ENCODE measurements at places on chromosomes 5 and 9.
A peak's percentile ranks its signal among the peaks of the same experiment; 100 is the strongest.

DNA sequence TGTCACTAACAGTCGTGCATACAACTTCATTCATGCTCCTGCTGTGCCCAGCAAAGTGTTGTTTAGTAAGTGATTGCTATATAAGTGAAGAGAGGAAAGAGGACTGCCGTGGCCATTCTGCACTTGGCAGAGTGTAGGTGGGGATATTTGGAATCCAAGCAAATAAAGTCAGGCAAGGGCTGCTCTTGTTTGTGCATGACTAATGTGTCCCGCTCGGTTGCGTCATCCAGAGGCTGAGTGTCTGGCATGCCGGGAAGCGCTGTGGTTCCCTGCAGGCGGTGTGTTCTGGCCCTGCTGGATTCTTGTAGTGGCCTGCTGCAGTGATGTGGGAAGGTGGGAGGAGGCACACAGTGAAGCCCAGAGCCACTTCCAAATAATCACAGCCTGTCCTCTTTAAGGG, 136.9 kb upstream of the ANKH start:
- DNase-seq: no peak

DNA sequence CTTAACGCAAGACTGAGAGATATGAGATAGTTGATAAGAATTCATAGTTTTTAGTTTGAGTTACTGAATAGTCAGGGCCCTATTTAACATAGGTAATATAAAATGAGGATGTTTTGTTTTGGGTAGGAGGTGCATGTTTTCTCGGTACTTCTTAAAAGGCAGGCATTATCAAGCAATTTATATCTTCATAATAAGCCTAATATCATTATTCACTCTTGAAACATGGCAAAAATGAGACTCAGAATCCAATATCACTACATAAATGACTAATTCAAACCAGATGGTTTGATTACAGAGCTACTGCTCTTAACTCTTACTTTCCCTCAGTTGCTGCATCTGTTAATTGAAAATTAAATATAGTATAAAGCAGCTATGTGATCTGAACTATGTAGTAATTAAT, 2038.7 kb downstream of the EFNA5 start:
- no peak for DNase-seq

GRCh38 chr5:92635001-92635461, 946.0 kb downstream of the NR2F1-AS1 start:
- DNase-seq: no peak

- no peak for DNase-seq
These were observed 226.1 kb downstream of the DTWD2 start for GRCh38 chr5:118762291-118762690.

DNA sequence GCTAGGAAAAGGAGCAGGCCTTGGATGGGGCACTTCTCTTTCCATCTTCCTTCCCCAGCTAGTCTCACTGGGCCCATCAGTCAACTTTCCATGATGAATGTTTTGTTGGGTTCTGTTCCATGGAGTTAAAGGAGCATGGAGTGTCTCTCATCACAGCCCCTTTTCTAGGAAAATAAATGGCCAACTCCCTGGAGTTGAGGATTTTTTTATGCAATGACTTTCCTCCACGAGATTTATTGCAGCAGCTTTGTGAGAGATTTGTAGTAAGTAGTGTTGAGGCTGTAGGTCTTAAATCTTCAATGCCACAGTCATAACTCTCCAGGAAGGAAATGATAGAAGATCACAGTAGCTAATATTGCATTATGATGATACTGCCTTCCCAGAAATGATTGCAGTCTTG, 45.6 kb upstream of the SLC44A1 start:
- DNase-seq: no peak

DNA sequence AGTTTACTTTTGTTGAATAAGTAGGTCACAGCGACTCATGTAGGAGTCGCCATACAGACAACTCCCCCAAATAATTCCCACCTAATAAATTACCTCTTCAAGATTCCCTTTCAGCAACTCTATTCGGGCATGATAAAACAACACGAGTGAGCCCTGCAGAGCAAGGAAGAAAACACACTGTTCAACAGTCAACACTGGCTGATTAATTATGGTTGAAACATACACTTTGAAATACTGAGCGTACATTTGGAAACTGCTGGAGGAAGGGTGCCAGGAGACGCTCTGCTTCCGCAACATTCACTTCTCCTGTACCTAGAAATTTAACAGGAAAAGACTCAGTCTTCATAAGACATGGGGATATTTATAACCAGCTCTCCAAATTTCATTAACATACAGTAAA, 117.5 kb downstream of the TTC39B start:
- DNase-seq: no peak

GRCh38 chr9:121851641-121852091, 200.2 kb downstream of the DAB2IP start:
- DNase-seq: no peak

DNA sequence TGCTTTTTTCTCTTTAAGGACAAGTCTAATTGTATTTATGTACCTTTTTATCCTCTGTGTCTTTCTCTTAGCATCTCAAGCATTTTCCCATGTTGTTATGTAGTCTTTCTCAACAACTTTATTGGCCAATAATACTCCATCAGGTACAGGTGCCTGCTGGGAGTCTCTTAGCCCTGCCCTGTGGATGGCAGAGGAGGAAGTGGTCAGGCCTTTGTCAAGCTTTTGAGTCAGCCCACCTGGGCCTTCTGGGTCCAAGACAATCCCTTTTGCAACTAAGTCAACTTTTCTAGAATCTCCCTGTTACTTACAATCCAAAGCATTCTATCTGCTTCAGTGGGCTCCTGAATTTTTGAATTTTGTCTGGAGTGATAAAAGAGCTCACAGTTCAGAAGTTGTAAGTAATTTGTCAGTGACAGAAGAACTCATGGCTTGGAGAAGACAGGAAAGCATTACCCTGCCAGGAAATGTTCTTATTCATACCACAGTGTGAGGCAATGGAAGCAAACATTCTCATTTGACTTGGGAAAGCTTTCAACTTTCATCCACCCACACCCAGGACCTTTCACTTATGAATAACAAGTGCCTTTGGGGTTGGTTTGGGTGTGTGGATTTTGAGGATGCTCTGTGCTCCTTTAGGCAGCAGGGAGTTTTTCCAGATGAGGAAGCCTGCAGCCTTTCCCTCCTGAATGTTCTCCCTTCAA, 200.0 kb upstream of the S1PR3 start:
- DNase-seq: no peak

GRCh38 chr5:2038321-2039179, 155.8 kb upstream of the IRX4 start:
- DNase-seq: peak; percentile 59

- no peak for DNase-seq
These were observed 144.6 kb upstream of the OTULINL start for GRCh38 chr5:14436801-14437542.

- peak; percentile 64 for DNase-seq
These were observed 974 bp downstream of the C9orf40 start for GRCh38 chr9:74951725-74952151.

- DNase-seq: no peak
These were observed 107.1 kb downstream of the PALM2AKAP2 start for GRCh38 chr9:109887079-109887478.

DNA sequence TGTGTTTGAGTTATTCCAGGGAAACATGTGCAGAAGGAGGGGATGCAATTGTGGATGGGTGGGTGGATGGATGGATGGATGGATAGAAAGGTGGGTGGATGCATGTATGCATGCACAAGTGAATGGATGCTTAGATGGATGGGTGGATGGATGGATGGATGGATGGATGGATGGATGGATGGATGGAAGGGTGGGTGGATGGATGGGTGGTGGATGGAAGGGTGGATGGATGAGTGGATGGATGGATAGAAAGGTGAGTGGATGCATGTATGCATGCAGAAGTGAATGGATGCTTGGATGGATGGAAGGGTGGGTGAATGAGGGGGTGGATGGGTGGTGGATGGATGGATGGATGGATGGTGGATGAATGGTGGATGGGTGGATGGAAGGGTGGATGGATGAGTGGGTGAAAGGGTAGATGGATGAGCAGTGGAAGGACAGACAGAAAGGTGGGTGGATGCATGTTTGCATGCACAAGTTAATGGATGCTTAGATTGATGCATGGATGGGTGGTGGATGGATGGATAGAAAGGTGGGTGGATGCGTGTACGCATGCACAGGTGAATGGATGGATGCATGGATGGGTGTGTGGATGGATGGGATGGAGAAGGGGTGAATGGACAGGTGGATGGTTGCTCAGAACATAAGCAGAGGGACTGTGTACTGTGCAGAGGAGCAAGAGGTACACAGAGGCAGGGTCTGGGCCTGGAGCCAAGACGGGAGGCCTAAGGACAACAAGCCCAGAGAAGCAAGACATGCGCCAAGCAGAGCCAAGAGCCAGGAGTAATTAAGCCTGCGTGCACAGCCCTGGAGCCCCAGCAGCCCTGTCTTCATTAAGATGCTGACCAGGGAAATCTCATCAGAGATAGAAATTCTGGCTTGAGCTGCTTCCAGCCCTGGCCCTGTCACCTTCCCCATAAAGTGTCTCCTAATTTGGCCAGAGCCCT, 84.6 kb upstream of the PPP1R26 start:
- DNase-seq: no peak
